A549 treated with GW870086 at 1 μM for 4 hours (cell line): ENCODE measurements at places on chromosomes 4 and X. TPM values are rescaled to one million over a fixed set of nuclear protein-coding genes. Genes with fewer than 3 reads are reported as not detected.

Gene PPP1R3F
- total RNA-seq = 1.7 to 4.1 TPM (median 2.3 TPM) in 5 replicates

Gene BEX5
- total RNA-seq = not detected in 5 replicates

Gene HSD17B13
- total RNA-seq = 0.06 to 0.10 TPM (median 0.07 TPM) in 3 of 5 replicates, not detected in the others

Gene COL25A1
- not detected in 5 replicates for total RNA-seq

Gene FAM184B
- total RNA-seq = 0.01 to 0.05 TPM (median 0.04 TPM) in 4 of 5 replicates, not detected in the other

Gene IQSEC2
- 31.0 to 46.8 TPM (median 42.6 TPM) in 5 replicates for total RNA-seq

Gene FAM47B
- total RNA-seq = not detected in 5 replicates

Gene CCKAR
- total RNA-seq = not detected in 5 replicates

Gene SCRG1
- total RNA-seq = not detected in 5 replicates

Gene USP17L11
- total RNA-seq = not detected in 5 replicates

Gene BRS3
- total RNA-seq = not detected in 5 replicates

Gene TCEAL2
- not detected in 5 replicates for total RNA-seq

Gene TEC
- 2.3 to 2.9 TPM (median 2.3 TPM) in 5 replicates for total RNA-seq

Gene TLR2
- 0.20 to 0.47 TPM (median 0.39 TPM) in 5 replicates for total RNA-seq

Gene CTAG1B
- not detected in 5 replicates for total RNA-seq

Gene CCDC149
- 1.3 to 2.2 TPM (median 1.7 TPM) in 5 replicates for total RNA-seq

Gene MAGEC1
- 0.06 to 0.09 TPM in 2 of 5 replicates, not detected in the others for total RNA-seq

Gene LEF1
- total RNA-seq = 0.14 TPM in 1 of 5 replicates, not detected in the others

Gene CENPVL1
- not detected in 5 replicates for total RNA-seq

Gene RPS6KA6
- 3.9 to 5.9 TPM (median 5.5 TPM) in 5 replicates for total RNA-seq

Gene GRIPAP1
- 15.9 to 20.9 TPM (median 20.1 TPM) in 5 replicates for total RNA-seq

Gene PAGE2
- not detected in 5 replicates for total RNA-seq

Gene MTTP
- total RNA-seq = 0.05 TPM in 1 of 5 replicates, not detected in the others

Gene SH2D1A
- total RNA-seq = not detected in 5 replicates

Gene TMEM154
- total RNA-seq = 0.02 to 0.13 TPM (median 0.05 TPM) in 4 of 5 replicates, not detected in the other

Gene CXCL6
- not detected in 5 replicates for total RNA-seq

Gene APLN
- 0.56 to 0.85 TPM (median 0.75 TPM) in 5 replicates for total RNA-seq

Gene TMEM35A
- total RNA-seq = not detected in 5 replicates

Gene RRH
- 0.12 TPM in 1 of 5 replicates, not detected in the others for total RNA-seq

Gene F8A2
- total RNA-seq = not detected in 5 replicates

Gene NPNT
- 0.28 to 0.48 TPM (median 0.40 TPM) in 5 replicates for total RNA-seq

Gene TENM3
- 0.70 to 2.2 TPM (median 1.9 TPM) in 5 replicates for total RNA-seq

Gene GC
- not detected in 5 replicates for total RNA-seq

Gene ARHGAP4
- 0.80 to 2.0 TPM (median 1.2 TPM) in 5 replicates for total RNA-seq

Gene MAGEB1
- not detected in 5 replicates for total RNA-seq

Gene TAF7L
- 0.05 to 0.16 TPM (median 0.08 TPM) in 4 of 5 replicates, not detected in the other for total RNA-seq

Gene CAMK2D
- 12.0 to 17.3 TPM (median 16.2 TPM) in 5 replicates for total RNA-seq
